ENCODE measurements at places on chromosomes 2 and 18.

DNA sequence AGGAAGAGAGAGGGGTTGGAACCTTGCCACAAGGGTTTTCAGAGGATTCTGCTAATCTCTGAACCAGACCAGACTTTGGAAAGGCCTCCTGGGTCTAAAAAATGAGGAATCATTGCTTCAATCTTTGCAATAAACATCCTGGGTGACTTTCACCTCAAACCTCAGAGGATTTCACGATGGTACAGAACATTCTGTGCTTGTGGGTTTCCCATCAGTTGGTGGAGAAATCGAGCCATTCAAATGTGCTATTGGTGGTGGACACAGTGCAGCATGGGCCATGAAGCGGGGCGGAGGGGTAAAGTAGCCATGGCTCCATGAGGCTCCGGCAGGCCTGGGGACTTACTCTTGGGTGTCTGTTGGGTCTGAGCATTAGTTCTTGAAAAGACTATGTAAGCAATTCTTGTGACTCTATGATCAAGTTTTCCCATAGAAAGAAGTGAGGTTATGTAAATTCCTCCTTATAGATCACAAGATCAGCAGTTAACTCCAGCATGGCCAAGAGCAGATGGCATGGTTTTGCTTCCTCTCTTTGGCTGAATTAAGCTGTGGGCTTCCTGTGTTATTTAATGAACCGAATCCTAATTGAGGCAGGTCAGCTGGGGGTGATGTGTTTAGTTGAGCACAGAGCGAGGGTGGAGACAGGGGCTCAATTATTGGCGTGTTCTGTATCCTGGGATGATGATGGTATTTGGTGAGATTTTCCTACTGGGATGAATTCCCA, 1.9 kb upstream of the IL1R2 start:
- no peak for DNase-seq

GRCh38 chr18:71832946-71833617, 711.1 kb downstream of the CBLN2 start:
- DNase-seq: no peak

GRCh38 chr2:51959696-51960095, 927.8 kb upstream of the NRXN1 start:
- DNase-seq: no peak

GRCh38 chr18:52667463-52668065, 327.6 kb downstream of the DCC start:
- no peak for DNase-seq

DNA sequence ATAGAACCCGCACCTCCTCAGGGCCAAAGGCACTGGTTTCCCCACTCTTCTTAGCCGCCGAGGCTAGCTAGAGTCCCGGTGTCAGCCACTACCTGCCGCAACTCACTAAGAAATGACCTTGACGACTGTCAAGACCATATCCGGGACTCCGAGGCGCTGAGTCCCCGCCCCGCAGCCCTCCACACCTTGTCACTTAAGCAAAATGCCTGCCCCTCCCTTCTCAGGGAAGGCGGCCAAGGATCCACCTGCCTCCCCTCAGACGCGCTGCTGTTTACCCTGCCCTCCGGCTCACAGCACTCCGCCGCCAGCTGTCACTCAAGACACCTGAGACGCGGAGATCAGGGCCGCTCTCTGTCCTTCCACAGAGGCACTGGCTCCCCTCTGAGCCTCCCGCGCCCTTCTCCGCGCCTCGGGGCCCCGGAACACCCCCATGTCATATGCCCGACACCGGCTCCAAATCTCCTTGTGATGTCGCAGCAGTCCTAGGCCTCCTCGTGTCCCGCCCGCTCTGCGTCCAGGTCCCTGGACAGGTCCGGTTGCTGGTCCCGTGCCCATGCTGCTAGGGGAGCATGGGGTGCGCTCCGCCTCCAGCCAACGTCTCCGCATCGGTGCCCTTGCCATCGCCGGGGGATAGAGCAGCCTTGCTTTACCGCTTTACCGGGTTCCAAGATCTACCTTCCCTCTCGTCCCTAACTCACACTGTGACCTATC, 32.5 kb upstream of the REG3G start:
- DNase-seq: no peak

GRCh38 chr2:64858541-64859311, 130.5 kb upstream of the SLC1A4 start:
- no peak for DNase-seq

DNA sequence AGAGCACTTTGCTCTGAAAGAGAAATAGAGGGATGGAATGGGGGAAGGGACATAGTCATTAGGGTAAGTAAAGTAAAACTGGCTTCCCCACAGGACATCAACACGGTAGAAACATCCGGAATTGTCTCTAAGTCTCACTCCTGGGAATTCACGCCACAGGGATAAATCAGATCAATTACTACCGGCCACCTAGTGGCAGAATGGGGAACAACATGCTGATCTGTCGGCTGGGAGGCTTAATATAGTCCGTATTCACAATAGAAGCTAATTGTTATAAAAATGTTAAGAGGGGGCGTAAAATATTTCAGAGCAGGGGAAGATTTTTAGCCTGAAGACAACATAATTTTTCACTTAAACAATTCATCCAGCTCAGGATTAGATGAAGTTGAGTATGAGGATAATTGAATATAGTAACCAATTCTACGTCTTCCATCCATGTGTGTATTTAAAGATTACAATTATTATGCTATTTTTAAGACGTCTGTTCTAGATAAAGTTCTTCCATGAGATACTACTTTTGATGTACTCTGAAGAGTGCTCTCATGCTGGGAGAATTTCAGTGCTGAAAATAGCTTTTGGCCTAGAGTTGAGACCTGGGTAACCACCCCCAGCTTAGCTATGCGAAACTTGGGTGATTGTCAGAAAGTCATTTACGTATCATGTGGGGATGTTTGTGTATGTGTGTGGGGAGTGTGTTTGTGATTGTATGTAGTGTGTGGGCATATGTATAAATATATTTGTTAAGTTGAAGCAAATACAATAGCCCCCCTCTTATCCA, 65.7 kb downstream of the LRRTM1 start:
- no peak for DNase-seq

GRCh38 chr18:31509571-31509970, 11.6 kb downstream of the DSG2 start:
- DNase-seq: no peak

DNA sequence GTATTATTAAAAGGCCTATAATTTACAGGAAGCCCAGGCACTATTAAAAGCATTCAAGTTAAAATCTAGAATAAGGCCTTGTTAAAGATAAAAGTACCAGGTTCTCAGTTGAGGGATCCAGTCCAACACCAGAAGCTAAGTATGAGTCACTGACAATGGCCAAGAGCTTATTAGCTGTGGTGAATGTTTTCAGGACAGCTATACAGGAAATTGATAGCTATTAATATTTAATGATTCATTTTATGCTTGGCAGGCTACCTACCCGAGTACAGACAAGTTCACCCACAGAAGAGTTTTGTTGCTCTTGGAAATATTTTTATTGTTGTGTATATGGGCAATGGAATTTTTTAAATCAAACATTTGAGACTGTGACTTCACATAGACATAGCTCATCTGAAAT, 729.6 kb upstream of the ZNF804A start:
- no peak for DNase-seq

DNA sequence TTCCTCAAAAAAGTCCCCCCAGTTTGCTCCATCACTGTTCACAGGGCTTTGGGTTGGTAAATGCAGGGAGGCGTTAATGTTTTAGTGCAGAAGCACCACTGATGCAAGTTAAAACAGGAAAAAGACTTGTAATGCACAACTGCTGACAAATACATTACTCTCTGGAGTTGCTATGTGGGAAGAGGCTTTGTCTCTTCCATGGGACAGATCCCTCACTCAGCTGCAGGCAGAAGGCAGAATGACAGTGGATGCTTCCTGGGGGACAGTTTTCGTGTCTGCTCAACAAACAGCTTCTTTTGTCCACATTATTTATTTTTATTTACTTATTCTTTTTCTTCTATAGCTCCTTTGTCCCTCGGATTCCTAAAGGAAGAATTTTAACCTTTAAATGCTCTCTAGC, 22.7 kb upstream of the KCNE4 start:
- no peak for DNase-seq

All from NCI-H2081 treated with DMSO at 0.1 percent for 48 hours (cell line).